Activated naive CD8-positive, alpha-beta T cell treated with anti-CD3 and anti-CD28 coated beads, Interleukin-2, amount 50 U/mL, for 16 hours (primary cell): ENCODE measurements at places on chromosomes 12 and 14.

DNA sequence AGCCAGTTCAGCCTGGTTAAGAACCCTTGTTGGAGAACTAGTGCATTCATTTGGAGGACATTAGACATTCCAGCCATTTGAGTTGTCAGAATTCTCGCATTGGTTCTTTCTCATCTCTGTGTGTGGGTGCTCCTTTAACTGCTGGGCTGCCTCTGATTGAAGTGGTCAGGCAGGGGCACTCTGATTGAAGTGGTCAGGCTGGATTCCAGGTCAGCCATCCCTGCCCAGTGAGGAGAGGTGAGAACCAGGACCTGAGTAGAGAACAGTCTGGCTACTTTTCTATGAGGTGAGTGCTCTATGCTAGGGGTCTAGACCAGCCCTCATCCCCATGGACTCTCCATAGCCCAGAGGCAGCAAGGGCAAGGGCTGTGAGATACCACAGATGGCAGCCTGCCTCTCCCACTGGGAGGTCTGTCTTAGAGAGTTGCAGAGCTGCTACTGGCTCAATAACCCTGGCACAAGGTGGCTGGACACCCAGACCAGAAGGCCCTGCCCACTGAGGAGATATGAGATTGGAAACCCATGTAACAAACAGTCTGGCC is 691.6 kb downstream of the TMTC2 start:
- DNase-seq: no peak

- DNase-seq: no peak
These were observed 52.4 kb downstream of the BCL2L14 start for GRCh38 chr12:12123036-12123604.

DNA sequence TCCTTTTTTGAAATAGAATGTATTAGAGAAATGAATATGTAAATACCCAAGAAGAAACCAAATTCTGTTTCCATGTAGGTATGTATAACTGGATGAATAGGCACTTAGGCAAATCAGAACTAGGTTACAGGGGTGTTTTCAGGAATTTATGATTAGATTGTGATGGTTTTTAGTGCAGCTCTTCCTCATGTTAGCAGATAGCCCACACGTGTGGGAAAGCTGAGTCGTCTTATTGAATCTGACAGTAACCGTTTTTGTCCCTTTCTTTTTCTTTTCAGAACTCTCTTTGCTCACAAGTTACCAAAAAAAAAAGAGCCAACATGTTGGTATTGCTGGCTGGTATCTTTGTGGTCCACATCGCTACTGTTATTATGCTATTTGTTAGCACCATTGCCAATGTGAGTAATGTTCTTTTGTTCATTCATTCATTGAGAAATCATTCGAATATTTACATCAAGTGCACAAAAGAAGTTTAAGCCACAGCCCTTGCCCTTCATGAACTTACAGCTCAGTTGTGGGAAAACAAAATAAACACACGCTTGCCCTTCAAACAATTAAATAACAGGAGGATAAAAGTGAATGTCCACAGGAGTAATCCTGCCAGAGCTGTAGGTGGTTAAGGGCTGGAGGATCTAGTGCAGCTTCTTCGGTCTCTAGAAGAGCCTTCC is 14.8 kb downstream of the EMP1 start:
- DNase-seq: no peak

GRCh38 chr12:25578411-25579143 is 25.5 kb upstream of the LMNTD1 start:
- DNase-seq: no peak

- DNase-seq: no peak
These were observed 199.4 kb upstream of the RTL1 start for GRCh38 chr14:101102875-101103274.

- no peak for DNase-seq
These were observed 3.0 kb downstream of the GALNT6 start for GRCh38 chr12:51388069-51388799.

DNA sequence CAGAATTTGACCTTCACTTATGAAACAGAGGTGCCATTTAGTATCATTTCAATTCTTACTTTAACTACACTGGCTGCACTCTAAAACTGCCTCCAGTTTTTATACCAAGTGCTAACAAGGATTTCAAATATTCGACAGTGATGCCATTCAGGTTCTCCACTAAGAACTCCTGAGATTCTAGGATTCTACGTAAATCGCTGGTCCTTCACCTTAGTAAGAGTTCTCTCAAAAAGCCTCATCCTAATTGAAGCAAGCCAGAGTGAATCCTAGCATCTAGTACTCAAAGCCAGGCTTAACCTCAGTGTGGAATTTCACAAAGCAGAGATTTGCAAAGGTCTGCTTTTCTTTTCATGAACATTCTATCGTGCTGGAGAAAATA is 3.5 kb downstream of the SLC38A2 start:
- DNase-seq: no peak

GRCh38 chr12:120698665-120699064 is 11.6 kb upstream of the UNC119B start:
- no peak for DNase-seq

DNA sequence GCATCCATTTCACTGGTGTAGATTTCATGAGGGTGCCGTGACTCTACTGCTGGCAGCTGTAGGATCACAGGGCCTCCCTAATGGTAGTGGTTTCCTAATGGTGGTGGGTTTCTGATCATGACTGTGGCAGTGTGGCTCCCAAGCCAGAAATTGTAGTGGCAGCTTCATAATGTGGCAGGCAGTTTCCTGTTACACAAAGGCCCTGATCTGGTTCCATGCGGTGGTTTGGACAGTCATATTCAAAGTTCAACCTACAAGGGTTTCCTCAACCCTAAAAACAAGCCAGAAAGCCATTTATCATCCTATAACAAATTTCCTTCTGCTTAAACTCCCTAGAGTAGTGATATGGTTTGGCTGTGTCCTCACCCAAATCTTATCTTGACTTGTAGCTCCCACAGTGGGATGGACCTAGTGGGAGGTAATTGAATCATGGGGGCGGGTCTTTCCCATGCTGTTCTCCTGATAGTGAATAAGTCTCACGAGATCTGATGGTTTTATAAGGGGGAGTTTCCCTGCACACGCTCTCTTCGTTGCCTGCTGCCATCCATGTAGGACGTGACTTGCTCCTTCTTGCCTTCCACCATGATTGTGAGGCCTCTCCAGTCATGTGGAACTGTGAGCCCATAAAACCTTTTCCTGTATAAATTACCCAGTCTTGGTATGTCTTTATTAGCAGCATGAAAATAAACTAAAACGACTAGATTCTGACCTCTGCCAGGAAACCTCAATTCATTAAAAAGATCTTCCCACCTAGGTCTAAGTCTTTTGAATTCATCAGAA is 257.1 kb downstream of the EFCAB11 start:
- DNase-seq: no peak

- no peak for DNase-seq
These were observed 51.3 kb downstream of the MARK3 start for GRCh38 chr14:103436533-103436932.

DNA sequence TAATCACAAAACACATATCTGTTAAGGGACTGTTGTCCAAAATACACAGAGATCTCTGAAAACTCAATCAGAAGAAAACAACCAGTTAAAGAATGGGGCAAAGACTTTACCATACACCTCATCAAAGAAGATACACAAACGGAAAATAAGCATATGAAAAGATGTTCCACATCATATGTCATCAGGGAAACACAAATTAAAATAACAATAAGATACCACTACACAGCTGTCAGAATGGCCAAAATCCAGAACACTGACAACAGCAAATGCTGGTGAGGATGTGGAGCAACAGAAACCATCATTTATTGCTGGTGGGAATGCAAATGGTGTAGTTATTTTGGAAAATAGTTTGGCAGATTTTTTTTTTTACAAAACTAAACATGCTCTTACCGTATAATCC is 220.5 kb upstream of the FOXN3 start:
- DNase-seq: no peak
